Sigmoid colon (tissue), 7 donors: ENCODE measurements at places on chromosomes 7 and 10.

GRCh38 chr7:25881317-25882037, 270.5 kb upstream of the NFE2L3 start:
- DNase-seq, result no peak
- no peak overlapping the region for H3K4me3 ChIP-seq
- no peaks in the 10 kb centered on the region for H3K36me3 ChIP-seq
- no peaks in the 10 kb centered on the region for H3K4me1 ChIP-seq
- H3K27me3 ChIP-seq, result peaks cover 11% of the 10 kb centered on the region

- no peak overlapping the region for H3K4me3 ChIP-seq
- H3K4me1 ChIP-seq, result no peaks in the 10 kb centered on the region
- no peaks in the 10 kb centered on the region for H3K27me3 ChIP-seq
- H3K36me3 ChIP-seq, result no peaks in the 10 kb centered on the region
- no peak for DNase-seq
- no peak overlapping the region for H3K27ac ChIP-seq
These were observed 37.8 kb upstream of the LRRC17 start for GRCh38 chr7:102874966-102875365.

GRCh38 chr7:11895337-11895736, 63.3 kb upstream of the THSD7A start:
- H3K4me1 ChIP-seq, result no peaks in the 10 kb centered on the region
- no peaks in the 10 kb centered on the region for H3K27me3 ChIP-seq
- H3K4me3 ChIP-seq, result no peak overlapping the region
- no peak for DNase-seq
- no peaks in the 10 kb centered on the region for H3K36me3 ChIP-seq

- no peaks in the 10 kb centered on the region for H3K27me3 ChIP-seq
- DNase-seq, result no peak
- H3K4me3 ChIP-seq, result peak overlapping the region; percentile 47
- no peaks in the 10 kb centered on the region for H3K36me3 ChIP-seq
- no peak overlapping the region for H3K27ac ChIP-seq
These were observed 44.1 kb downstream of the BAMBI start for GRCh38 chr10:28721318-28721951.

DNA sequence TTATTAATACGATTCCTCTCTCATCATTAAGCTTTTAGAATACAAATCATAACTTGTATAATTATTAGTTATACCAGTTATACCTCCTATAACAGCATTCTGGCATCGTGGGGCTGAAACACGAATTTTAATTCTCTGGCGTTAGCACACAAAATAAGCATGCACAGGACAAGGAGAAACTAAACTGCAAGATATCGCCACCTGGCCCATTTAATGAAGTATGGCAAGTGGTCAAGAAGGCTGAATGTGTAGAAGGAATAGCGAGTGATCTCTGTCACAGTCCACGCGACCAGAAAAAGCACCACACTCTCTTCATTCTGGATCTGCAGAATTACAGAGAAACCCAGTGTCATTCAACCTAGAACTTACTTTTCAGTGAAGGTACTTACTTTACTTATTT, 18.1 kb downstream of the HACD1 start:
- H3K4me1 ChIP-seq, result no peaks in the 10 kb centered on the region
- H3K27me3 ChIP-seq, result no peaks in the 10 kb centered on the region
- no peak overlapping the region for H3K4me3 ChIP-seq
- no peak for DNase-seq

DNA sequence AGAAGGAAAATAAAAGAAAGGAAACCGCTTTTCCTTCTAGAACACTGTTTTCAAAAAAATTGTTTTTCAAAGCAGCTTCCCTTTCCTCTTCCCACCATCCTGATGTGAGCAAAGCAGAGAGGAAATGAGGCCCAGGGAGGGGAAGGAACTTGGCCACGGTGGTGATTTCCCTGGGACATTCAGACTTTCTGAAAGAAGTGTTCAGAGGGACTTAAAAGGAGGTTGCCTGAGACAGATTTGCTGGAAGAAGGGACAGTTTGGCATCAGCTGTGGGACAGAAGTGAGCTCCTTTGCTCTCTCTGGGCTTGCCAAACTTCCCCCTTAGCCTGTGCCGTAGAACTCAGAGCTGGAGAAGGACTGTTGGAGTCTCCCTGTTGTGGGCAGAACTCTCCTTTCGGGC, 30.3 kb downstream of the ADCYAP1R1 start:
- no peaks in the 10 kb centered on the region for H3K27me3 ChIP-seq
- no peak overlapping the region for H3K4me3 ChIP-seq
- peak overlapping the region; percentile 57 for H3K27ac ChIP-seq
- no peaks in the 10 kb centered on the region for H3K36me3 ChIP-seq
- peak; percentile 65 for DNase-seq
